NCI-H146 (cell line): ENCODE measurements at places on chromosomes 1 and 21.

GRCh38 chr1:32275424-32275823, 16.5 kb upstream of the HDAC1 start:
- no peak for DNase-seq

DNA sequence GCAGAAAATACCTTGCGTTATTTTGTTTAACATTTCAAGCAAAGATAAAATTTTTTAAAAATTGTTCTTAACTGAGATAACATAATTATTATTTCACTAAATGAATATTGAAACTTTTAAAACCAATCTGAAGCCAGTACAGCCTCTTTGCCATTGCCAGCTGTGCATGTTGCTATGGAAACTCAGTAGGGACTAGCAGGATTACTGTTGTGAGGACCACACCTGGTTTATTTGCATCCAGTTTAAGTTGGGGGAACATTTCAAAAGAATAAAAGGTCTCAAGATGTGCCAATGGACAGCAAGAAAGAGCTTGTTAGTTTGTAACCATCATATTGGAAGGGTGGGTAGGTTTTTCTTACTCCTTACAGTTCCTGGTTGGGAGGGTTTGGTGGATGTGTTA, 80.7 kb downstream of the POU2F1 start:
- DNase-seq = peak; percentile 11

DNA sequence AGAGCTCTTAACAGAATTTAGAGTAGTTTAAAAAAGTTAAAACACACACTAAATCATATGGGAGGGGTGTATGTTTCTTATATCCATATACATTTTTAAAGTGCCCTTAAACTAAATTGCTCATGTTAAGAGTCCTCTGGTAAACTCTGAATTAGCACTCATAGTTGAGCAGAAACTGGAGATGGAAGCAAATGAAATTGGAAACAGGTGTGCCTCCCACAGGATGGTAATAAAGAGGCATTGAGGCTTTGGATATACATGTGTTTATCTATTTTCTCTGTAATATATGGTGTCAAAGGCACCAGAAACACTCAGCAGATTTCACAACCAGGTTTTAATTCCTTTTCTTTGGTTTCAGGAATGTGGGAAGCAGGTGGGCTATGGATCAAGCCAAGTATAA, 188.6 kb downstream of the HS2ST1 start:
- no peak for DNase-seq

DNA sequence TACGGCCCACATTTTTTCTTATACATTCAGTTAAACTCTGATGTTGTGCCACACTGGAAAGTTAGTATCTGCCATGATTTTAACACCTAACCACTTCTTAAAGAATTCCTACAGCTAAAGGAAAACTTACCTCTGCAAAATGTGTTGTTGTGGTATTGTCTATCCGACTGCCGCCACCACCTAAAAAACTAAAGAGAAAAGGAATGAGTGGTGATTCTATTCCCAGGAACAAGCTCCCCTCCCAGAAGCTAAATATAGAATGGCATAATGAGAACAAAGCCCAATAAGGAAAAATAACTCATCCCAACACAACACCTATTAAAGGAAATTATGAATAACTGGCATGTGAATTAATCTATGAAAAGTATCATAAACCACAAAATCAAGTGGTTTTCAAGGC, 39.5 kb downstream of the RNF115 start:
- DNase-seq = no peak

GRCh38 chr21:38476385-38476784, 21.9 kb downstream of the ERG start:
- no peak for DNase-seq

DNA sequence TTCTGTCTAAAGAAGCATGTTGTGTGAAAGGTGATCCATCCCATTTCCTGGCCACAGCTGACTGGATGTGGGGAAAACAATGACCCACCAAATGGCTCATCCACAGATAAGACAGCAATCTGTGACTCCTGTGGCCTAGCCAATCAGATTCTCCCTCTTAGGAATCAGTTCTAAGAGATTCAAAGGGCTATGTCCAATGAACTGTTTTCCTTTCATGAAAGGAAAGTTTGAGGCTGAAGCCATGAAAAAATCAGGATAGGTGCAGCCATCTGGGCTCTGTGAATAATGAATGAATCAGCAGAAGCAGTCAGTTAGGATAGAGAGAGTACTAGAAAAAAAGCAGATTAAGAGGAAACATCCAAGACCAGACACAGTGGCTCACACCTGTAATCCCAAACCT, 164.7 kb downstream of the NRIP1 start:
- DNase-seq = no peak

- DNase-seq = peak; percentile 3
Measured at GRCh38 chr1:247228133-247228532, 27.7 kb upstream of the VN1R5 start.

DNA sequence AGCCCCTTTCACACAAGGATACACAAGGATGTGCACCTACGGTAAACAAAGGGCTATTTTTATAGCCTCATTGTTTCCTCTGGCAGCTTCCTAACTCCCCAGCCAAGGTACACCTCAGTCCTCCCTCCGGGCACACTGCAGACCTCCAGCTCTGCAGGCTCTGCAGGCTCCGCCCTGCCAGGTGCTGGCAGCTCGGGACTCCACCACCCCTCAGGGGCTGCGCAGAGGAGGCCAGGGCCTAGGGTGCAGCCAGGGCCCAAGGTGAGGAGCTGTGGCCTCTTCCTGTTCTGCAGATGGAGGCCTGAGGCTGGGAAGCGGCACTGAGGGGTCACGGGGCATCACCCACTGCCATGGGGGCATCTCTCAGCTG, 19.8 kb upstream of the CLSTN1 start:
- DNase-seq = peak; percentile 68

DNA sequence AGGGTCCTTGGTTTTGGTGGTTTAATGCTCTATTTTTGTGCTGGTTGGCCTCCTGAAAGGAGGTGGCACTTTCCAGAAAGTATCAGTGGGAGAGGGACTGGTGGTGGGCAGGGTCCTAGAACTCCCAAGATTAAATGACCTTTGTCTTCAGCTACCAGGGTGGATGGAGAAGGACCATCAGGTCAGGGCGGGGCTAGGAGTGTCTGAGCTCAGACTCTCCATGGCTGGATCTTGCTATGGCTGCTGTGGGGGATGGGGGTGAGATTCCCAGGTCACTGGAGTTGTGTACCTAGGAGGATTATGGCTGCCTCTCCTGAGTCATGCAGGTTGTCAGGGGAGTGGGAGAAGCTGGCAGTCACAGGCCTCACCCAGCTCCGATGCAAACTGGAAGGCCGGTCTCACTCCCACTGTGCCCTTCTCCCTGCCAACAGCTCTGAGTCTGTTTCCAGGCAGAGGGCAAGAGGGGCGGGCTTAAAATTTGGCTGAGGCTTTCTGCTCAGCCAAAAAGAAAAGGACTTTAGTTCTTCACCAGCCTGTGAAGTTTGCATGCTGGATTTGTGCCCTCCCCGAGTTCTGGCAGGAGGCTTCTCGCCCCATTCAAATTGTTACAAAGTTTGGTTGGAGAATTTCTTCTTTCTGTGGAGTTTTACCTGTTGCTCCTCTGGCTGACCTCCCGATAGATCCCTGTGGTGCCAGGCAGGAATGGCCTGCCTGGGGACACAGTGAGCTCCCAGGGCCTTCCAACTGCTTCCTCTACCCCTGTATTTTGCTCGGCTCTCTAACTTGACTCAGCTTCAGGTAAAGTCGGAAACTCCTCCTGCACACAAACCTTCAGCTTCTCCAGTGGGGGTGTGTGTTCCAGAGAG, 13.1 kb upstream of the KYAT3 start:
- DNase-seq = no peak

DNA sequence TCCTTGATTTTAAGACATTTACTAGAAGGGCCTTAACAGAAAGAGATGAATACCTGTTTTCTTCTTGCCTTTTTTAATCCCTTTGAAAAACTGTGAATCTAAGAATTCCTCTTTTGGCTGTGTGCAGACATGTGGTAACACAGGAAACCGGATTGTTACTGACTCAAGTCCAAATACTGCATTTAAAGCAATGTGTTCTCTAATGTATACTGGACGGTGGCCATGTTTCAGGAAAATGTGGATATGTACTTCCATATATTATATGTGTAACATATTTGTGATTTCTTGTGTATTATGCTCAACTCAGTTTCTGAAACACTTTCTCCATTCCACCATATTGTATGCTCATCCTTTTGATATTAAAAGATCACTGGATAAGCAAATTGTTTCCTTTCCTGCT, 185.1 kb downstream of the LRRC7 start:
- no peak for DNase-seq

- no peak for DNase-seq
Measured at GRCh38 chr1:25727635-25728286, 72.2 kb upstream of the SELENON start.

DNA sequence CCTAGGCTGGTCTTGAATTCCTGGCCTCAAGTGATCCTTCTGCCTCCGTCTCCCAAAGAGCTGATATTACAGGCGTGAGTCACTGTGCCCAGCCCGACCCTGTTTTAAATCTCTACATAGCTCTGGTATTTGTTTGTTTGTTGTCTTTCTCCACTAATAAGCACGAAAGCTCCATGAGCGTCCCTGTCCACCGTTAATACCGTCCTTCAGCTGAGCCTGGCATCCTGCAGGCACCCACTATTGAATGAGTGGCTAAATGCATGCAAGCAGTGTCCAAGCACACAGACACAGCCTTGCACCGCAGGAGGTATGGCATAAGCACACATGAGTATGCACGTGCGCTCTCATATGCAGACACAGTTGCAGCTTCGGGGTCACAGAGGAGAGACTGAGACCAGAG, 4.5 kb upstream of the COL16A1 start:
- DNase-seq = peak; percentile 49

DNA sequence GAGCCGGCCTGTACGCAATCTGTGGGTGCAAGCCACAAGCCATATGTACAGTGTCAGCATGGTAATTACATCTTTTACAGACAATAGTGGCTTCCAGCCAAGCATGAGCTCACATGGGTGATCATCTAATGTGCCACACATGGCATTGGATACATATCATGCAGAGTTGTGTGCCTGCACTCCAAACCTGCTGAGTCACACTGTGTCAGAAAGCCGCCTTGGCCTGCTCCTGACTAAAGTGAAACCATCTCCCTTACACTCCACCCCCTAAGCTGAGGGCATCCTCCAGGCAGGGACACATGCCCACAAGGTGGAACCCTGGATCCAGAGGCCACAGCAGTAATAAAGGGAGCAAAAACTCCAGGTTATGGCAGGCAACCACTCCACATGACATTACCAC, 72.5 kb downstream of the KCNT2 start:
- DNase-seq = peak; percentile 2

- DNase-seq = no peak
Measured at GRCh38 chr1:182304218-182304617, 87.4 kb downstream of the GLUL start.

- DNase-seq = no peak
Measured at GRCh38 chr1:208324005-208324404, 79.8 kb upstream of the PLXNA2 start.

GRCh38 chr1:233440951-233441401, 113.5 kb downstream of the MAP3K21 start:
- DNase-seq = peak; percentile 47

GRCh38 chr1:234649432-234650081, 39.6 kb upstream of the IRF2BP2 start:
- no peak for DNase-seq

GRCh38 chr1:156801409-156802121, 15.1 kb downstream of the SH2D2A start:
- DNase-seq = no peak

DNA sequence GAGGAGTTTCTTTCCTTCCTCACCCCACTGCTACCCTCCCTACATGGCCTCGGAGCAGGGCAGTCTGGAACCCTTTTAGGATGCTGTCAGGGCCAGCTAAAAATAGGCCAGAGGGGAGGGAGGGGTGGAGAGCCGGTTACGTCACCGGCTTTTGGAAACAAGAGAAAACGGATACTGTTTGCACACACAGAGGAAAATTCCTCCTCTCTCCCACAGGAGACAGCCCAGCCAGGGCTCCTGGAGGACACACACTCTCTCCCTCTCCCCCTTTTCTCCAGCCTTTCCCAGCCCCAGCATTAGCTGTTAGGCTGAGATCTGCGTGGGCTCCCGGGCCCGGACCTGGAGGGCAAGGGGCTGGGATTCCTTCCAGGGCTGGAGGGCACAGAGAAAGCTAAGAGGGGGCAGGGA, 20.0 kb upstream of the ALDH4A1 start:
- DNase-seq = no peak

DNA sequence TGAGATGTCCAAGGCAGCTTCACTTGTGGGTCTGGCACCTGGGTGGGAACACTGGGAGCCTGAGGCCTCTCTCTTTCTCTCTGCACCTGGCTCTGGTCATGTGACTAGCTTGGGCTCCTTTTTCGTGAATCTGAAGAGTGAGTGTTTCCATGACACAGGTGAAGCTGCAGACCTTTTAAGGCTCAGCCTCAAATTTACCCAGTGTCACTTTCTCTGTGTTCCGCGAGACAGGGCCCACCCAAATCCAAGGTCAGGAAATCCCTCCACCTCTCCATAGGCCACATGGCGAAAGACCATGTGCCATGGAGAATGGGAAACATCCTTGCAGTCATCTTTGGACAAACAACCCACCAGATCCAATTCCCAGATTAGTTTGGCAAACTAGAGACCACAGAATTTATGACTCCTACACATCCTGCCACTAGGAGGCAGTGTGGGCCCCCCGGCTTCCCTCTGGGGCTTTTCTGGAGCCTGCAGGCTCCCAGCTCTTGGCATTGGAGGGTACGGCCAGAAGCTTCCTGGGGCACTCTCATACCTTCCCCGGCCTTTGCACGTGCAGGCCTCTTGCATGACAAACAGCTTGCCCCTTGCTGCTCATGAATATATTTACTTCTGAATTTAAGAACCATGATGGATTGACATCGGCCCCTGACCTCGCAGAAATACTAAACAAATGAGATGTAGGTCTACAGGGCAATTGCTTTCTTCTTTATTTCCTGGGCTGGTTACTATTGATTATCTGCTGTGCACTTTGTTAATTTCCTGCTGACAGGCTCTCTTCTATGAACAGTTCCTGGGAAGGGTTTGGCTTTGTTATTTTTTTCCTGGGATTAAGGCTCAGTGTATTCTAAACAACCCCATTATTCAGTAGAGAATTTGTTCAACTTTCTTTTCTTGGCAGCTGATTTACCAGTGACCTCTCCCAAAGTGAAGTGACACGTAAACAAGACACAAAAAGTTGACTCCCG, 180.7 kb downstream of the KAZN start:
- DNase-seq = peak; percentile 43

- DNase-seq = no peak
Measured at GRCh38 chr21:44414291-44415072, 40.8 kb upstream of the LRRC3 start.

GRCh38 chr1:110033421-110033820, 1.0 kb upstream of the STRIP1 start:
- no peak for DNase-seq

GRCh38 chr1:109186733-109187086, 27.0 kb upstream of the SARS1 start:
- DNase-seq = no peak

DNA sequence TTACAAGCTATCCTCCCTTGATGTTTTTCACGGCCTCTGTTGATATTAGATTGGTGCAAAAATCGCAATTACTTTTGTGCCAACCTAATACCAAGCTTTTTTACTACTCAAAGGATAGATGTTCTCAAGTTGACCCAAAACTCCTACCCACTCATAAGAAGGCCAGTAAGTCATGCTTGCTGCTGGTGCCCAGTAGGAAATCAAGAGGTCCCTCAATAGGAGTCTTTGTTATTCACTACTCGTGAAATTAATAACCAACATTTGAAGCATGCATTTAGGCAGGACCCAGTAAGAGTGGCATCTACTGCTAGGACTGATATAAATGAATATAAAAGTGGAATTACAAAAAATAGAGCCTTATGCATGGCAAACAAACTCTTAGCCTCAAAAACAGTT, 52.6 kb downstream of the APP start:
- DNase-seq = no peak
